AG20443 (cell line): ENCODE measurements at places on chromosomes 5 and 9.
A peak's percentile ranks its signal among the peaks of the same experiment; 100 is the strongest.

- no peak for DNase-seq
Observed at GRCh38 chr5:66242050-66242715, 98.1 kb downstream of the SREK1 start.

DNA sequence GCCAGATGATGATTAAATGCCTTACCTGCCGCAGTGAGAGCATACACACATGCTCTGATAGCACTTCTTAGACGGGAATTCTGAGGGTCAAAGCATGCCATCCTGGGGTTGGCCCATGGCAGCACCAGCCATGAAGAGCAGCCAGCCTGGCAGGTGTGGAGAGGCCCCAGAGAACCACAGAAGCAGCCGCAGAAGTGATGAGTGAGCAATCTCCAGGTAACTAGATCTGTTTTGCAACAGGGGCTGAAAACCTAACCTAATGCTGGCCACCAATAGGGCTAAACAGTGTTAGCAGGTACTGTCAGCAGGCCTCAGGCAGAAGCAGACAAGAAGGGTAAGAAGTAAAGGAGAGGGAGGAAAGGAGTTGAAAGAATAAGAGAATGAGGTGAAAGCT, 33.5 kb upstream of the HOMER1 start:
- DNase-seq = no peak

DNA sequence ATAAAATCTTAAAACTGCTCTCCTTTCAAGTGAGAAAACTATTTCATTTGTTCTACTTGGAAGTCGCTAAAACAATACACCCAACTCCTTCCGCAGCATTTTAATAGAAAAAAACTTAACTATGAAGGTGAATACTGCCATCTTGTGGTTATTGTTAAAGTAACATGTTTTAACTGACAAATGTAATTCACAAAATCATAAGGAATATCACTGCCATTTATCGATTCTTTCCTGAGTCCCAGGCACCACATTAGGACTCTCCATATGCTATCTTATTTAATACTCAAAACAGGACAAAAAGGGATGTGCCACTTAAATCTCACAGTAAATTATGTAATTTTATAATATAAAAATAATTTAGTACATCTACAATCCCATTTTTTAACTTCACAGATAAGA, 130.5 kb upstream of the ITGA1 start:
- DNase-seq = peak; percentile 36

DNA sequence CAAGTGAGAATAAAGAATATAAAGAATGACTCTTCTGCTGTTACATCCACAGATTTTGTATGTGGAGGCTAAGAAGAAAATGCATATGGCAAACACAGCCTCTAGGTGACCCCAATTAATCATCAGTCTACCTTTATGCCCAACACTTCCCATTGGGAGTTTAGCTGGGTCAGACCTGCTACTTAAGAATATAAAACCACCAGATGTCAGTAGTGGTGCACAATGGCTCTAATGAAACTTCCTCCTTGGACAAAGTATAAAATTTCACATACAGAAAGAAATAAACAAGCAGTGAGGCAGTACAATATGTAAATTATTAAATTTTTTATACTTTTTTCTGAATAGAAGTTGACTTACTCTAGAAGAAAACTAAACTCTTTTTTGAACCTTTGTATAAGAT, 539.9 kb downstream of the BRINP1 start:
- DNase-seq = peak; percentile 30

- peak; percentile 54 for DNase-seq
Observed at GRCh38 chr9:111759762-111760639, 34.7 kb downstream of the SHOC1 start.

GRCh38 chr9:137000177-137000930, 4.0 kb upstream of the CLIC3 start:
- DNase-seq = peak; percentile 65

DNA sequence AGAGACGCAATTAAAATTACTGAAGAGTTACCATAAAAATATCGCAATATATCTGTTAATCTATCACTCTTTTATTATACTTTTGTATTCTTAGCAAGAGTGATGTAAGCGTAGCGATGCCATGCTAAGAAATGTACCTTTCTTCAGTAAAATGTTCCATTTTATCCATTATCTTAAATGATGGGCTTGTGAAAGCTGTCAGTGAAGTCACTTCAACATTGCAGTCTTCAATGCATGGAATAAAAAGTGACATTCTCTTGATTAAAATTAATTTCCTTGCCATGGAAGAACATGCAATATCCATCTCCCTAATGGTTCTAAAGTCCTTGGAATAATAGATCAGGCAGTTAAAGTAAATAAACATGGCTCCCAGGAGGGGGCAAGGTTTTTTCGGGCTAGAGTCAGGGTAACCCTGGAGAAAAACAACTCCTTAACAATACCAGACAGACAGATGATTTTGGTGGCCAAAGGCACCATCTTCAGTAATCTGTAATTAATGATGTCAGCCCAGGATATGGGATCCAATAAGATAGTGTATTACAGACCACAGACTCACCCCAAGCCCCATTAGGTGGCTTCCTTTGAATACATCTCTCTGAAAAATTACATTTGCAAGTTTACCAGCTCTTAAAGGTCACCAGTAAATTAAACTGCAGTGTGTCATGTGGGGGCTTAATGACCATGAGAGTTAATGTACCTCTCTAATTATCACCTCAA, 677.1 kb downstream of the DTWD2 start:
- no peak for DNase-seq

- no peak for DNase-seq
Observed at GRCh38 chr9:78939311-78940065, 632.3 kb upstream of the TLE4 start.

DNA sequence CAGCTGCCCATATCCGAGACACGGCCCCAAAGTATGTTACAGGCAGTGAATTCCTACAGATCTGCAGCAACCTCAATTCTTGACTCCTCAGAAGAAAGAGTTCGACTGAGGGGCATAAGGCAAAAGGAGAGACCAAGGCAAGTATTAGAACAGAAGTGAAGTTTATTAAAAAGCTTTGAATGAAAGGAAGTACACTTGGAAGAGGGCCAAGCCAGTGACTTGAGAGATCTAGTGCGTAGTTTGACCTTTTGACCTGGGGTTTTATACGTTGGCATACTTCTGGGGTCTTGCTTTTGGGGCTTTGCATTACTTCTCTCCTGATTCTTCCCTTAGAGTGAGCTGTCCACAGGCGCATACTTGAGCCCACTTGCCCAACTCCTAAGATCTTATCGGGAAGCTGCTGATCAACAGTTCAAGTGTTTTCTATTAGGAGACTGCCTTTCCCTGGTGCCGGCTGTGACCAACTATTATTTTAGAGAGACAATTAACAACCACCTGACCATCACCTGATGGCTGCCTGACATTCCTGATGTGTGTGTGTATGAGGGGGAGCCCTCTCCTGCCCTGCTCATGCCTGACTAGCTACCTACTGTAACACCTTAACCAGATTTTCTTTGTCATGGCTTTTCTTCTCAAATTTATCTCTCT, 1.5 kb upstream of the DEPDC1B start:
- no peak for DNase-seq

DNA sequence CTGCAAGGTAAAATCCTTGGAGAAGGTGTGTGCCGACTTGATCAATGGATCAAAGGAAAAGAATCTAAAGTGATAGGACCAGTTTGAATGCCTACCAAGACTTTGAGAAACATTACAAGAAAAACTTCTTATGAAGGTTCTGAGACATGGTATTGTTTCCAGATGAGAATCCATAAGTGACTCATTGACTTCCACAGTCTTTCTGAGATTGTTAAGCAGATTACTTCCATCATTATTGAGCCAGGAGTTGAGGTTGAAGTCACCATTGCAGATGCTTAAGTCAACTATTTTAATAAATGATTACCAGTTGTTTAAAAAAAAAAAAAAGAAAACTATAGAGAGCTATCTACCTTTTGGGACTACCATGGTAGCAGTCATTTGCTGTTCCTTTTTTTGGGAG, 7.0 kb downstream of the LNPEP start:
- peak; percentile 30 for DNase-seq

- DNase-seq = no peak
Observed at GRCh38 chr5:166904571-166904970, 1386.9 kb upstream of the WWC1 start.

DNA sequence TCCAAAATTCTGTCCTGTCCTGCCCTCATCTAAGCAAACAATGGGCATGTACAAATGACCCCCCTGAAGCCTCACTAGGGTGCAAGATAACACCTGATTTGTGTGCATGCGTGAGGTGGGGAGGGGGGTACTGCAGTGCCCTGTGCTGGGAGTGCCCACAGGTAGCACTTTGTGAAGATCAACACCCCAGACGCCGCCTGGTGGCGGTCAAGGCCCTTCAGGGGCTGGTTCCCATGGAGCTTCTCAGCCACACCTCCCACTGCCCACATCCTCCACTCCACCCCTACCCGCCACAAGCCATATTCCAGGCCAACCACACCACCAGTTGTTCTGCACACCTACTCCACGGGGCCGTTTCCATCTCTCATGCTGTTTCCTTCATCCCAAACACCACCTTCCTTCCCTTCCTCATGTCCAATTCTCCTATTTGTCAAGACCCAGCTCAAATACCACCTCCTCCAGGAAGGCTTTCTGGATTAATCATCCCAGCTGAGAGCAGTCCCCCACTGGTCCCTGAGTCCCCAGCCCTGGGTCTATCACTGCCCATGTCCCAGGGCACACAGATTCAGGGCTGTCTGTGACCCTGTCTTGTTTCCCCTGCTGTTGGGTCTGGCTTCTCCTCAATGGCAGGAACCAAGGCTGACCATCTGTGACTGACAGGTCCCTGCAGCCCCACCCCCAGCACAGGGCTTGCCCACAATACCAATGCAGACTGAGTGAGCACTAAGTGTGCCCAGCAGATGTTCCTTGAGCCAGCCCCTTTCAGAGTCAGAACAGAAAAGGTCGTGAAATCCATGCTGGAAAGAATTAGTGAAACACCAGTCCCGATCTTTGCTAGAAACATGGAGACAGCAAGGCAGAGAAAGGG, 178.4 kb downstream of the PAX5 start:
- peak; percentile 41 for DNase-seq

GRCh38 chr5:163943546-163943945, 438.1 kb downstream of the MAT2B start:
- no peak for DNase-seq

DNA sequence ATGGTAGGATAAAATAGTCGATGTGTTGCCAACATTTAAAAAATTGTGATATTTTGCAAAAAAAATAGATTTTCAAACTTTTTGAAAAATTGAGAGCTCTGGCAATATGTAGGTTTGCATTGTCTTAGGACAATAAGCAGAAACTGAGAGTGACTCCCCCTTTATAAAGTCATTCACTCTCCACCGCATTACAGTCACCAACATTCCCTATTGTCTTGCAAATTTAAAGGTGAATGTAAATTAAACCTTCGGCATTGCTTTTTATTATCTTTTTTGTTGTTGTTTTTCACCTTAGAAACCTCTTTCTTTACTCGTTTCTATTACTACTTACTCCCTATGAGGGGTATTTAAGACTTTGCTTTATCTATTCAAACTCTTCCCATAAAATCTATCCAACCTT, 944.2 kb downstream of the DTWD2 start:
- DNase-seq = no peak

GRCh38 chr5:136724161-136724560, 358.8 kb upstream of the TRPC7 start:
- DNase-seq = no peak

- no peak for DNase-seq
Observed at GRCh38 chr9:28471261-28471660, 898.0 kb upstream of the C9orf72 start.

DNA sequence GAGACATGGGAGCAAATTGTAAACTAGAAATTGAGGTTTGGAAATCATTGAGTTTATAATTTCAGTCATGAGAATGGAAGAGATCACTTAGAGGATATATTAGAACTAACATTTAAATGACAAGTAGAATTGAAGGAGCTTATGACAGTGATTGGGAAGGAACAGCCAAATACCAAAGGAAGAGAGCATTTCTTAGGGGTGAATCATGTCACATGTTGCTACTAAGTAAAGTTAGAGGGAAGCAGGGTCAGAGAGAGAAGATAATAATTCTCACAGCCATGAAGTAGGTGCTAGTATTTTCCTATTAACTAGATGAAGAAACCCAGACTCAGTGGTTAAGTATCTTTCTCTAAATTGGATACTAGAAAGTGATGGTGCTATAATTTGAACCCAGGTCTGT, 59.3 kb downstream of the COMMD10 start:
- no peak for DNase-seq

DNA sequence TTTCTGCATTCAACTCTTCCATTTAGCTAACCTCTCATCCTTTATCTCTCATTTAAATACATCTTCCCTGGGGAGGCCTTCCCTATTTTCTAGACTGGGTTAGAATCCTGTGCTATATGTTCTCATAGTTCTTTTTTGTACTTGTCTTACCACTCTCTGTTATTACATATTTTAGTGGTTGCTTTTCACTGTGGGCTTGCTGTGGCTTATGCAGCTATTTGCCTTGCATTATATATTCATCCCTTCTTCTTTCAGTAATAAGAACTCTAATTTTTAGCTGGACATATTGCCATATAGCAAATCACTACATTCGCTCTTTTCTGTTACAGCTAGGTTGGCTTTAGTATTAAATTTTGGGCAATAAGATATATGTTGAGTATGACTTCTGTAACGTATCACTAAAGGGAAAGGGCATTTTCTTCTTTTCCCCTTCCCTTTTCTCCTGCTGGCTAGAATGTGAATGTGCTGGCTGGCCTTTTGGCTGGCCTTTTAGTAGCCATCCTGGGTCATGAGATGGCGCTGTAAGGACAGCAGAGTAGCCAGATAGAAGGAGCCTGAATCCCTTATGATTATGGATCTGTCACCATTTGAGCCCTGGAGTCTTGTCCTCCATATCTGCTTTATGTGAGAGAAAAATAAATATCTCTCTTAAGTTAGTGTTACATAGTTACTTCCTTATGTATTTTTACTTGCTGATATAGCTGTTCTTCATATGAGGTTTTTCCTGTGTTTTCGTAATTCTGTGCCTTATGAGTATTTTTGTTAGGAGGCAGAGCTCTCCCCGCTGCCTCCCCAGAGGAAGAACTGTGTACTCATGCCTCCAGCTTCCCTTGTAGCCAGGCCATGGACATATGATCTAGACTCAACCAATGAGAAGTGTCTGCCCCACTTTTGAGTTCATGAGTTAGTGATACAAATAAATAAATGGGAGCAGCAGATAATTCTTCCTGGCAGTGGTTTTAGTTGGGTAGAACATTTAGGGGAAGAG, 65.8 kb downstream of the NDUFAF2 start:
- no peak for DNase-seq

DNA sequence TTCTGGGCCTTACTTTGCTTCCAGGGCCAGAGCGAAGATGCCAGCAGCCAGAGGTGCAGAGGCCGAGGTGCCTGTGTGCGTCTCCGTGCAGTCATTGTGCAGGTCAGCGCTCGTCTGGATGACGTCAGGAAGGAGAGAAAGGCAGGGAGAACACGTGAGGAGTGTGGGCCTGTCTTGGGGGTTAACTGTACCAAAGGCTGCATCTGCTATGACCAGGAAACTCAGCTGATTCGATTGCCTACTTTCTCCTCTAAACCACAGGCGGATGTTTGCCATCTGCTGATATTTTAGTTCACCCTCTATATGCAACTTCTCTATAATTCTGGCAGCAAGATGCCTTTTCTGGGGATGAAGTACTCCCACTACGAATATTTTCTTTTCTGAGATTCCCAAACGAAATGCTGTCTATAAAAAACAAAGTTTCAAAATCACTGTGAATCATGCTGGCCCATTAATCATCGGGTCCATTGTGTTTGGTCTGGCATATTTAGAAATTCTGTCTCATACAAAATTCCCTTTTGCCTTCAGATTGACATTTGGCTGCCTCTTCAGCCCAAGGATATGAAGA, 24.8 kb downstream of the PCSK1 start:
- DNase-seq = peak; percentile 70
